Non-pigmented ciliary epithelial cell (primary cell): ENCODE measurements at places on chromosomes 13 and 19.

- no peak for DNase-seq
Measured at GRCh38 chr19:45294291-45295029, 28.2 kb downstream of the CKM start.

DNA sequence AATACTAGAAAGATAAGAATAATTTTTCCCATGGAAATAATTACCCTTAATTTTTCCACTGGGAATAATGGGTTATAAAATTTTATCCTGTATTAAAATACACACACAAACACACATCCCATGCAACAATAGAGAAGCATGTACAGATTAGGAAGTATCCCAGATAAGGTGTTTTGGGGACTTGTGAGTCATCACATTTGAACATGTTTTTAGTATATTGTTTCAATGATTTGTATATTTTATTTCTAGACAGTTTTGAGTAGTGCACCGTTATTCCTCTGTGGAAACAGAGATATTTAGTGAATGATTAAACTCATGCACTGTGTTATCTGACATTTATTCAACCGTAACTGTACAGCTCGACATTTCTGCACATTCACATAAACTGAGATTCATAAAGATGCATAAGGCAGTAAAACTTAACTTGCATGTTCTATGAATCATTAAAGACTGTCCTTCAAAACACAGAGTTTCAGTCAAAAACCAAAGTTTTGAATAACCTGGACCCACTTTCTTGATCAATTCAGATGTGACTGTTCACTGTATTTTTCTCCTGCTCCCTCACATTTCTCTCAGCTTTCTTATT is 30.1 kb downstream of the KLF12 start:
- no peak for DNase-seq

DNA sequence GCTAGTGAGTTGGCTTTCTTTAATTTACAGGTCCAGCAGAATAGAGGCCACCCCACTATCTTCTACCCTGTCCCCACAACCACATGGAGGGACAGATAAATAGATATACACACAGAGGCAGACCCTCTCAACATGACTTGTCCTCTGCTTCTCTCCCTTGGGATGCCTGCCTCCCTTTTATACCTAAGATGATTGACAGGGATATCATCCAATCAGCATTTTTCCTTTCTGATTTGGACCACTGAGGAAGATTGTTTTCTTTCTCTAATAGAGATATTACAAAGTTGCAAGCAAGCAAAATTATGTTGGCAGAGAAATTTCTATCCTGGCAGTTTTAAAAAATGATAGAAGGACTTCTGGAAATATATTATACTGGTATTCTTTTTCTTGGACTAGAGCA is 35.8 kb downstream of the STOML3 start:
- DNase-seq = no peak

- no peak for DNase-seq
Measured at GRCh38 chr19:33299051-33299688, 3.2 kb downstream of the CEBPA start.

GRCh38 chr19:18306209-18306887 is 16.5 kb downstream of the LSM4 start:
- DNase-seq = no peak

DNA sequence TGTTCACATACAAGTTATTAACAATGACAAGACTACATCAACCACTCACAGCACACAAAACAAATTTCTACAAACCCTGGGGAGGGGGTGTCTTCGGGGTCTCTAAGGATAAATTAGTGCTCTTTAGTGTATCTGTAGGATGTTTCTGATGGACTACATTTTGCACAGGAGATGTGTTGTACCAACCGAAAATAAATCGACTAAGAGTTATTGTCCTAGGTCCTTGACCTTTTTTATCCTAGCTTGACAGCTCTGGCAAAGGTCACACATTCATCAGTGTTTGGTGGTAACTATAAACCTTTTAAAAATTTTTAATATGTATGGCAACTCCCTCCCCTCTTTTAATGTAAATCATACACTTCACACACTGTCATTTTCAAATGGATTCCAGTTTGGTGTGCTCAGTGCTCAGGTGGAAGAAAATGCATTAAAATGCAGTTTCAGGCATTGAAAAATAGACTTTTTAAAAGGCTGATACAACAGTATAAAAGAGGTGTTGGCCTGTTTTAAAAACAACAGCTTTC is 7.7 kb downstream of the ZIC5 start:
- no peak for DNase-seq

- DNase-seq = peak; percentile 92
Measured at GRCh38 chr13:45500492-45501174, 35.9 kb downstream of the COG3 start.

DNA sequence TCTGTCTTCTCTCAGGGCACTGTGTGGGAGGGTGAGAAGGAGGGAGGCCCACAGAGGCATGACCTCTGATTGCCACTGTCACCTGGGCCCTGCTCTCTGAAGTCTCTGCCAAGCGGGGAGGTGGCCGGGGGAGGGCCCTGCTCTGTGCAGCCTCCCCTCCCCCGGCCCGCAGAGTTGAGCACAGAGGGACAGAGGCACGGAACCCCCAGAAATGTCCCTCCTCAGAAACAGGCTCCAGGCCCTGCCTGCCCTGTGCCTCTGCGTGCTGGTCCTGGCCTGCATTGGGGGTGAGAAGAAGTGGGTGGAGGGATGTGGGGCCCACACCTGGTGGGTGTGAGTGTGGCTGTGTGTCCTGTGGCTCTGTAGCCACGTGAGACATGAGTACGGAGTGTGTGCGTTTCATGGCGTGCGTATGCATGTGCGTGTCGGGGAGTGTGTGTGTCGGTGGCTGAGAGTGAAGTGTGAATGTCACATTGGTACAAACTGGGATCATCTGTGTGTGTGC is at the start of gene APOC4:
Gene APOC4, plus strand, starts transcription at position 171 of the 505 bp plus-strand sequence. Its CDS starts 41 bp downstream, at position 212.
- DNase-seq = no peak

DNA sequence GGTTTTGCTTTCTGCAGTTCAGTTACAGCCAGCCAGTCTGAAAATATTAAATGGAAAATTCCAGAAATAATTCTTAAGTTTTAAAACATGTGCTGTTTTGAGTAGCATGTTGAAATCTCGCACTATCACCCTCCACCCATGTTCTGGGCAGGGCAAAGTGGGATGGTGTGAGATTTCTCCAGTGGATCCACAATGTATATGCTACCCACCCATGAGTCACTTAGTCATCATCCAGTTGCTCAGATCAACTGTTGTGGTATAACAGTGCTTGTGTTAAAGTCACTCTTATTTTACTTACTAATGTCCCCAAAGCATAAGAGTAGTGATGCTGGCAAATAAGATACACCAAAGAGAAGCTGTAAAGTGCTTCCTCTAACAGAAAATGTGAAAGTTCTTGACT is 56.4 kb downstream of the CYSLTR2 start:
- DNase-seq = no peak

DNA sequence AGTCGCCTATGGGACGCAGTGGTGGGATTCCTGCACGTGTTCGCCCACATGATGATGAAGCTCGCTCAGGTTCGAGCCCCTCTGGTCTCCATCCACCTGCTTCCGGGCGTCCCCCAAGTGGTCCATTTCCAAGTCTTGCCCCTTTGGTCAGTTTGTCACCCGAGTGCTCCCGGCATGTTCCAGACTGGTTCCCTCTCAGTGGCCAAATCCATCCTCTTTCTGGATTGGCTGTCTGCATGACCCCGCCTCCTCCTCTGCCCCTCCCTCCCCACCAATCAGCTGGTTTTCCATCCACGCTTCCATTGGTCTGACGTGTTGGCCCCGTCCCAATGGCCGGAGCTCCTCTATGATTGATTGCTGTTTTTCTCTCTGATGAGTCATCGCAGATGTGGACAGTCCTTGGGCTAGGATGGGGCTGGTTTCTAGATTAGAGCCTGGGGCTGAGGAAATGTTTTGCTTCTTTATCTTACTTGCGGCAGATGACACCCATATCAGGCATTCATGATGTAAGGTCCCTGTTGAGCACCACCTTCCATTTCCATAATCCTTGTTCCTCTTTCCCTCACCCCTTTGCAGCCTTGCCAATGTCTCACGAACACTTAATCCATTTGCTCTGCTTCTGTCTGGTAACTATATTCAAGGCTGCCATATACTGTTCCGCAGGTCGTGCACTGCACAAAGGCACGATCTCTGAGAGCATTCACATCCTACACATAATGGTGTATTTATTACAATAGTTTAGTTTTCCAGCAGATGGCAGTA is 73.8 kb downstream of the MAP4K1 start:
- DNase-seq = peak; percentile 62

DNA sequence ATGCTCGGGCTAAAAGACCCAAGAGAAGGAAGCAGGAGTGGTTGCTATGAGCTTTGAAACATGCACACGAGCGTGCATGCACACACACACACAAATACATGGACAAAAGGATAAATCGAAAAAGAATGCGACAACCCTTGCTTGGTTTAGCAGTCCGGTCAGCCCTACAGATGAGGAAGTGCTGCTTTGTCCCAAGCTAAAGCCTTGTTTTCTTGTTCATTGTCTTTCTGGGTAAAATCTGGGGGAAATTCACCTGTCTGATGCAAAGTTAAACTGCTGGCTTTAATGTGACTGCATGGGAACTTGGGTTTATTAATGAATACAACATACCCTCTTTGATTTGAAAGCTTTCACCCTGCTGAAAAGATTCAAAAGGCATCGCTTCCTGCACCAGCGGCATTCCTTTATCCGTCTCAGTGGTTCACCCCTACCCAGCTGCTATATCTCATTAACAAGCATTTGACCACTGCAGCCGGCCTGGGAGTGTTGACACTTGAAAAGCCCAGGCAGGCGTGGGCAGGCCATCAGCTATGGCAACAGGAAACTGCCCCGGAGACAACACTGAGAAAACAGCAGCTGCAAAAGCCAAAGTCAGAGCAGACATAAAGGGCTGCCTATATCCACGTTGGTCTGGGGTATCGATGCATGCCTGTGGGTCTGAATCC is 301.7 kb downstream of the NDFIP2 start:
- DNase-seq = peak; percentile 45

DNA sequence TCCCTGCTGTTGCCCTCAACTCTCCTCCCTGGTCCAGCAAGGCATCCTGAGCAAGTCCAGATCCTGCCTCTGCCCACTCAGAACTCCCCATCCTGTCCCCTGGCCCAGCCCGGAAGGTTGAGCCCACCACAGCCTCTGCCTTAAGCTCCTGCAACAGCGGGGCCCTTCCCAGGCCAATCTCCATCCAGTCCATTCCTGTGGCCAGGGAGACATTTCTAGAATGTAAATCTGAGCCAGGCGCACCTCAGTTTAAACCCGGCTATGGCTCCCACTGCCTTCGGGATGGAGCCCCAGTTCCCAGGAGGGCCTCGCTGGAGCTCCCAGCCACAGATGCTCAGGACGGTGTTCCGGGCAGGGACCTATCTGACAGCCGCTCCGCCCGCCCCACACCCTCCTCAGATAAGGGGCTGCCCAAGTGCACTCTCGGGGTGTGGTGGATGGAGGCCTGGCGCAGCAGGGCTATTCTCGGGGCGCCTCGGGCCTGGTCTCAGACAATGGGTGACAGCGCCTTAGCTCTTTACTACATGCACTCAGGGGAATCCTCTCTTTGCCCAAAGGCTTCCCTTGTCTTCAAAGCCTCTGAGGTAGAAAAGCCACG is 5.3 kb downstream of the TRAPPC6A start:
- no peak for DNase-seq

DNA sequence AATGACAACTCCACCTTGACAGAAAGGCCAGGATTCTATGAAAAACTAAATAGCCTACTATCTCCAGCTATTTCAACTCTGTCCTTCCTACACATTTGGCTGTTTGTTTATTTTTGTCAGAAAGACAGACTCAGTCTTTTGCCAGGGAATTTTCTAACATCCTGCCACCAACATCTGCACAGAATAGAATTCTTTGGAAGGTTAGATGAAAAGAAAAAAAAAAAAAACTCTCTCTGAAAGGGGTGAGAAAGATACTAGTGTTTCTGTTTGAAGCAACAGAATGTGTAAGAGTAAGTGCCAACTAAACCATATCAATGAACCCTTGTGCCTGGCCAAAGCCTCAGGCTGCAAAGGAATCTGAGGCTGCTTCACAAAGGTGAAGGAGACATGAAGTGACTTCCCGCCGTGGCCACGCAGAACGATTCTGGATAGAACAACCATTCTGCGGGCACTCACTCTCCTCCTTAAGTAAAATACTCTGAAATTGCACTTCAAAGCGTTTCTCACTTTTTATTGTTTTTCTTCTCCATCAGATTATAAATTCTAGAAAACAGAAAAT is 498.2 kb downstream of the IRS2 start:
- no peak for DNase-seq

DNA sequence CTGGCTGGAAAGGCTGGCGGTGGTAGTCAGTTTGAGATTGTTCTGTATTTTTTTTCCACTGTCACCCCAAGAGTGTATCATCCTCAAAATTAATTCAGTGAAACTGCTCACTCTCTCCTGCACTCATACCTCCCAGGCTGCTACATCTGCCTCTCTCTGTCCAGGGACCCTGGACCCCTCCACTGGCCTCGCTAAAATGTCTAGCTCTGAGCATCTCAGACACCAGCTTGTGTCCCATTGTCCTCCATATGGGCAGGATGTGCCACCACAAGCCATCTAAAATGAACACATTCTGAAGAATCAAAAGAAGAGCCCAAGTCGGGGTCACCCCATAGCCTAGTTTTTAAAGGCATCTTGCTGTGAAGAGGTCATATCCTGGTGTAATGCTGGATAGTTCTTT is 345.5 kb upstream of the TSHZ3 start:
- no peak for DNase-seq
